Kidney (tissue), 22 donors: ENCODE measurements at places on chromosomes 2 and 18. TPM values are rescaled to one million over a fixed set of nuclear protein-coding genes. Genes with fewer than 3 reads are reported as not detected.

GRCh38 chr2:97712693-97713295 is 582 bp upstream of the ZAP70 start:
- DNase-seq = no peak

SP3 gene
- 86.2 TPM for total RNA-seq

GRCh38 chr2:101330253-101330933 is 21.9 kb upstream of the RNF149 start:
- peak; percentile 56 for DNase-seq

DNA sequence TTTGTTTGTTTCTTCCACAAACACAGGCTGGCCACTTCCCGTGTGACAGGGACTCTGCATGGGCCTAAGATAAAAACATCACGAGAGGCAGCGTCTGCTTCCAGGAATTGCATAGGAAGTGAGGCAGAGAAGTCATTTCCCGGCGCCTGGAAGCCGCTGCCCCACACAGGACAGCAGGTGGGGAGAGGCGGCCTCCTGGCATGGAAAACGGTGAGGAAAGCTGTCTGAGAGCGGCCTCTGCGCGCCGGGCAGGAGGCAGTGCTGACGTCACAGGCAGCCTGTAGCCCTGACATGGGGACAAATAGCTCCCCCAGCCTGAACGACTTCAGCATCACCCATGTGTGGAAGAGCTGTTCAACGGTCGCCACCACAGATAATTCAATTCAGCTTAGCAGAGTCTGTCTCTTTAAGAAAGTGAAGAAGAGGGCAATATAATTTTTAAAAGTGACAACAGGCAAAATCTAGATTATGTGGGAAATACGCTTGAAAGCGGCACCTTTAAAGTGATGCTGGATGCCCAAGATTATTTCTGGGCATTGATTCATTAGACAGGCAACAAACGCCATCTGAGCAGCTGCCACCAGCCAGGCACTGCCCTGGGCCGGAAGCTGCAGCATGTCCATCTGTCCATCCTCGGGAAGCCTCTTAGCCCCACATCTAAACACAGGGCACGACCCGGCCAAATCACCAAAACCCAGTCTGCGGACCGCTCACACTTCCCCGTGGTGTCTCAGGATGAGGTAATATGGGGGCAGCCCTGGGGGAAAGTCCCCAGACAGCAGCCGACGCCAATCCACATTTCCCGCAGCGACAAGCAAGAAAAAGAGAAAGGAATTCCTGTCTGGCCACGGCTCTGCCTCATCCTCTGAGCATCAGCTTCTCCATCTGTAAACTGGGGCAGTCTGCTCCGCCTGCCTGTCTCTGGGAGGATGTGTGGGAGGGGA is 138.9 kb downstream of the PXDN start:
- no peak for DNase-seq

DNA sequence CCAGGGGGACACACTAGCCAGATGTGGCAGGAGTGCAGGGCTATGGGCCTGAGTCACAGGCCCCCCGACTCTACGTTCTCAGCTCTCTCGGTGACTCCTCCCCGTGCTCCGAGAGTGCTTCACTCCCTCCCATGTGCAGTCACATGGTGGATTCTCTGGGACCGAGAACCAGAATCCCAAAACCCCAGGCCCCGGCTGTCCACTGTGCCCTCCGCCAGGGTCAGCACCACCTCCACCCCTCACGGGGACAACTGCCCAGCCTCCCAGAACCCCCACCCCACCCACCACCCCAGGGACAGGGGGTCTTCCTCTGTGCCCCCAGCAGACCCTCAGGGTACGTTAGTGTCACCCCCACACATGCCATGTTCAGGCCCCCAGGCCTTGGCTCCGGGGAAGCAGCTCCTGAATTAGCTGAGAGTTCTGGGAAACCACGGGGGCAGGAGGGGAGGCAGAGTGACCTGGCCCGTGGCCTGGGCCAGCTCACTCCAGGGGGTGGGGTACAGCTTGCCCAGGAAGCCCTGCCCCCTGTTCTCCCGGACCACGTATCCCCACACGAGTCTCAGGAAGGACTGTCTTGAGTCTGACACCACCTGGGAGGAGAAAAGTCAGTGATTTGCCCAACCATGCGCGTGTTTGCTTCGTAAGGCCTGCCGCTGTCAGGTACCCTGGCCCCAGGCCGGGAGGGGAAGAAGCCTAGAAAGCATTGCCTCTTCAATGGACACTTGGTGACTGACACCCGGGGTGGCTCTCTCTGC is 4.4 kb downstream of the RAMP1 start:
- no peak for DNase-seq

DNA sequence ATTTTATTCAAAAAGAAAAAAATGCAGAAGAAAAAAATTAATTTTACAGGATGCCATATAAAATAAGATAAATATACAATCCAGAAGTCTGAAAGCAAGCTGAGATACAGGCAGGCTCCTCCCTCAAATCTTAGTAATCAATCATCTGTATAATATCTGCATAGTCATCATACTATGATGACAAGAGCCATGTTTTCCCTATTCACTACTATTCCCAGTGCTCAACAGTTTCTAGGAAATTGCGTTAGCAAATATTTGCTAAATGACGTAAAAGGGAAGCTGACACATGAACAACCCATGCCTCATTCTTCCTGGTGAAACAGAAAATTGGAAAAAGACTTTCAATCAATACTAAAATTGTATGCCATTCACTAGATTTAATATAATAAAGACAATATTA is 793.2 kb downstream of the SUCLG1 start:
- no peak for DNase-seq

DNA sequence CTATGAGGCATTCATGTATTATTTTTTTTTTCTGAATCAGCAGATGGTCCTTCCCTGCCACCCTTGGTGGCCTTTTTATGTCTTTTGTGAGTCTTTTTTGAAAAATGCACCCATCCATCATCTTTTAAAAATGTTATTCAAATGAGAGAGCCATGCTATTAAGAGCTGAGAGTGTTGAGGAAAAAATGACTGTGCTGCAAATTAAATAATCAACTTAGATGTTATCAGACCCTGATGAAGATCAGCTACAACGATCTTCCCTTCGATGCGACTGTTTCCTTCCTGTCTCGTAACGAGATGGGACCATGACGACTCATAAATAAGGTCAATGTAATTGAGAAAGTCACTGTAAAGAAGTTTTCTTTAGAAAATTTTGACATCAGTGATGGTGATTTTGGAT is 44.4 kb downstream of the TRIB2 start:
- DNase-seq = no peak

GRCh38 chr2:205682239-205682970 is at the start of gene NRP2:
TSS of gene NRP2 (plus strand) at chr2:205682501. CDS start at chr2:205683291, 790 bp downstream.
- DNase-seq = peak; percentile 94

- DNase-seq = no peak
Observed at GRCh38 chr2:236444187-236444586, 125.4 kb upstream of the ACKR3 start.
